Stimulated activated CD4-positive, alpha-beta T cell treated with anti-CD3 and anti-CD28 coated beads, TNF-alpha, amount 100 ng/mL, for 48 hours (primary cell): ENCODE measurements at places on chromosomes 13 and 19.

- DNase-seq: no peak
These were observed 107.0 kb upstream of the RFC3 start for GRCh38 chr13:33710924-33711323.

DNA sequence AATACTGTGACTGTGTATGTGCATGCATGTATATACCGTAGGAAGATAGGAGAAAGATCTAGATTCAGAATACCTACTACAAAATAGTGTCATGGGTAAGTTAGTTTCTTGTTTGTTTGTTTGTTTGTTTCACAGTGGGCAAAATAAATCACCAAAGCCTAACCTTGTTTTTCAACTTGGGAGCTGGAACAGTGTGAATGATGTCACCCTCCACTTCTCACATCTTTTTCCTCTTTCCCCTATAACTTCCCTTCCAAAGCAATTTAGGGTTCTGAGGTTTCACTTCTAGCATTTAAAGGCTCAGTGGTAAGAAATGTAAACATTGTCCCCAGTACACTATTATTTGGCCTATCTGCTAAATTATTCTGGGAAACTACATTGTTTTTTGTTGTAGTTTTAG is 5.4 kb downstream of the KCTD4 start:
- DNase-seq: no peak

- no peak for DNase-seq
These were observed 10.1 kb downstream of the ANO8 start for GRCh38 chr19:17324357-17325114.

- DNase-seq: peak; percentile 57
These were observed at the start of gene RYR1 for GRCh38 chr19:38433268-38433733. RYR1 (plus strand) TSS chr19:38433691; CDS start chr19:38433830, 139 bp downstream.

- DNase-seq: no peak
These were observed at the start of gene GPR183 for GRCh38 chr13:99307247-99307646. GPR183 (minus strand) TSS chr13:99307399; CDS start chr13:99296145, 11,254 bp downstream.

DNA sequence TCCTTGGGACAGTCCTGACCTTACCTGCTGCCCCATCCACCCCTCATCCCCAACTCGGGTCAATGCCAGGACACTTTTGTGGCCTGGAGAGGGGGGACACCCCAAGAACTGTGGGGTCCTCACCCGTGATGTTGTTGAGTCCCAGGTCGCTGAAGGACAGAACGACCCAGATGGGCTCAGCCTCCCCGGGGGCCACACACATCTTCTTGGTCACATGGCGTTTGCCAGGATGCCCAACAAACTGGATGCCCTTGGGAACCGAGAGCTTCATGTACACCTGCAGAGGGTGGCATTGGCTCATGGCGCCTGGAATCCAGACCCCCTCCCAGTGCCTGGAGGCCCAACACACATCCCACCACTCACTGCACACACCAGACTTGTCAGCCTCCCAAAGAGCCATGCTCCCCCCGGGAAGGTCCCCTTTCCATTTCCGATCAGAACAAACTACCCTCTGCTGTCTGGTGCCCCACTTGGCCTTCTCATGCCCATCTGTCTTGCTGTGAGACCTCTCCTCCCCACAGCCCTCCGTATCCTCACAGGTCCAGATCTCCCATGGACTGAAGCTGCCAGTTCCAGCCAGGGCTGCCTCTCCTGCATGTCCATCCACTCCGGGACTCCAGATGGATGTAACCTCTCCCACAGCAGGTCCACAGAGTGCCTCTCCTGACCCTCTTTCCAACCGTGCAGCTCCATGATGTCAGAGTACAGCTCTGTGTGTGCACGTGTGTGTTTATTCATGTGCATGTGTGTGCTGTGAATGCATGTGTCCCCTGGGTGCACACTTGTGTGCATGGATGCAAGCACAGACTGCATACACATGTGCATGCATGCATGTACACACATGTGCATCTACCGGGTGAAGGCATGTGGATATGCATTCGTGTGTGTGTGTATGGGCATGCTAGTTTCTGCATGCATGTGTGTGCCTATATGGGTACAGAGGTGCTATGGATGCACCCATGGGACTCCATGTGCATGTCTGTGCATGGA is 58.4 kb downstream of the F2RL3 start:
- no peak for DNase-seq

DNA sequence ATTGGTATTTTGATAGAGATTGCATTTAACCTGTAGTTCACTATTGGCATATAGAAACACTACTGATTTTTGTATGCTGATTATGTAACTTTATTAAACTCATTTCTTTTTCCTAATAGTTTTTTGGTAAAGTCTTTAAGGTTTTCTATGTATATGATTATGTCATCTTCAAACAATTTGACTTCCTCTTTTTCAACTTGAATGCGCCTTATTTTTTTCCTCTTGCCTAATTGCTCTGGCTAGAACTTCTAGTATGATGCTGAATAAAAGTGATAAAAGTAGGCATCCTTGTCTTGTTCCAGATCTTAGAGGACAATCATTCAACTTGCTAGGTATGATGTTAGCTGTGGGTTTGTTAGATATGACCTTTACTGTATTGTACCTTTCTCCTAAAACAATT is 1034.9 kb downstream of the PCDH9 start:
- no peak for DNase-seq

DNA sequence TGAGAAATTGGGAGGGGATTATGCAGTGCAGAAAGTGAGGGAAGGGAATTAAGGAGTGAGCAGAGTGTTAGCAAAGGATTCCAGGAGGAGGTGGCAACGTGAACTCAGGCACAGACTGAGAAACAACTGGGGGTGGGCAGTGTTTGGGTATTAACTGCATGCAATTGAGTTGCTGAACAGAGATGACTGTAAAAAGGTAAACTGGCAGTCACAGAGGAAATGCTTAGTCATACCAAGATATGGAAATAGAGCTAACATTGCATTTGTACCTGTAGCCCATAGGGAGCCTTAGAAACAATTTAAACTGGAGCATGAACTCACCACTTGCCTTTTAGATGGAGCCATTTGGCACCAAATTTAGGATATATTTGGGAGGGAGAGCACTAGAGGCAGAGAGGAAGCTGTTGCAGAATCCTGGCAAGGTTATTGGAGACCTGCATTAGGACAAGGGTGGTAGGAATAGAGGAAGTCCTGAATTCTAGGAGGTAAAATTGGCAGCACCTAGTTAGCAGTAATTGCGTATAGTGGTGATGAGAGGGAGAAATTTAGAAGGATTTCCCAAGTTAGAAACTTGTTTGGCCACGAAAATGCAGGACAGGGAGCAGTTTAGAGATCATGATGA is 100.6 kb upstream of the FRY start:
- DNase-seq: no peak

DNA sequence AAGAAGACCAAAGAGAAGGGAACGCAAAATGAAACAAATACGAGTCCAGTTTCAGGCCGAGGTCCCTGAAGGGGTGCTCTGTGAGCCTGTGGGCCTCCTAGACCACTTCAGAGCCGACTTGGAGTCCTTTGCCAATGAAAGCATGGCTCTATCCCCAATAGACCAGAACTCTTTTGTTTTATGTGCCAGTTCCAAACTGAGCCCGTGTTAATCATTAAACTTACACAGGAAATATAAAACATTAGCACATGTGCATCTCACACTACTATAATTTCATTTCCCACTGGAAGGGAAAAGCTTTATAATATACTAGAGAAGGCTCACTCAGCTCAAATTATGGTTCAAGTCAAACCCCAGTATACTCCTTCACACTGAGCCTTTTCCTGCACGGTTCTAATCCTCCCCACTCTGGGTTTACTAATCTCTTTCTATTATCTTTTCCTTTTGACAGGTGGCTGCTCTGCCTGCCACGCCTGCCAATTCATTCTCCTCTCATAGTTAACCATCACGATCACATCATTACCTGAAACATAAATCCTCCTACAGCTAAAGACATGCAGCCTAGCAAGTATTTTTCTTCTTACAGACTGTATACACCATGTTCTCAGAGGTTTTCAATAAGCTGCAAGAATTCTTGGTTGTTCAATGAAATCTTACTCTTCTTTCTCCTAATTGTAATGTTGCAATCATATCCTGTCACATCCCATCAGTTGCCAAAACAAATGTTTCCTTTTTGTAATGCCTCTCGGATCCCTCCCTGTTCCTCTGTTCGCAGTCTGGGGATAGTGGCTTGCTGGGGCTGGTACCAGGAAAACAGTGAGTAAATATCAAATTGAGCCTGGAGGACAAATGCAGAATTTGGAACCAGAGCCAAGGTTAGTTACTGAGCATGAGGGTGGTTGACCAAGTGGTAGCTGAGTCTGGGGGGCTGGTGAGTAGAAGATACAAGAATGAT is 18.8 kb upstream of the WASF3 start:
- no peak for DNase-seq

- DNase-seq: no peak
These were observed 844.5 kb downstream of the DIAPH3 start for GRCh38 chr13:59319276-59319675.
